ENCODE measurements at places on chromosomes 6 and 20. TPM values are rescaled to one million over a fixed set of nuclear protein-coding genes. Genes with fewer than 3 reads are reported as not detected.

DNA sequence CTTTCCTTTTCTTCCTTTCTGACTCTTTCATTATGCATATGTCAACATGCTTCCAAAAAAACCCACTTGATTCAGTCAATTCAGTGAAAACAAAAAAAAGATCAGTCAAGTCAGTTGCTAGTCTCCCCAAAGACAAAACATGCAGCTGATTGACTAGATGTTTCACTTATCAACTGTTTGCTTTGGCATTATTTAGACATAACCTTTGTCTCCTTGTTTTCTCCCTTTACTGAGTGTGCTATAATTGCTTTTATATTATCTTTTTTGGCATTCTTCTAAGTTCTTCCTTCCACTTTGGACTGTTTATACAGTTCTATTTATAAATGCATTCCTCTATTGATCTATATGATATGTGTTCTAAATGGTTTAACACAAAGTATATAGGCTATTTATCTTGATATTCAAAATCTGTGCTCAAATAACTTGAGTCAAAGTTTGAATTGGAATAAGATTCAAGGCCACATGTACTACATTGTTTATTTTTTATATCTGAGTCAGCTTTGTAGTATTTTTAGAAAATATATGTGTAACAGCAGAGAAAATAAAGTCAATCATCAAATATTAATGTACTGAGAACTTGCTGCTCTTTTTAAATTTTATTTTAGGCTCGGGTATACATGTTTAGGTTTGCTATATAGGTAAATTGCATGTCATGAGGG, 260.5 kb downstream of the CENPW start:
- H3K36me3 ChIP-seq: no peaks in the 10 kb centered on the region
- no peak overlapping the region for H3K27ac ChIP-seq
- no peak for DNase-seq
- H3K4me1 ChIP-seq: no peaks in the 10 kb centered on the region
- H3K27me3 ChIP-seq: no peaks in the 10 kb centered on the region

GRCh38 chr6:133710826-133711225, 178.1 kb upstream of the TCF21 start:
- H3K27me3 ChIP-seq: no peaks in the 10 kb centered on the region
- no peak for DNase-seq
- H3K4me3 ChIP-seq: no peak overlapping the region
- no peaks in the 10 kb centered on the region for H3K36me3 ChIP-seq
- H3K27ac ChIP-seq: no peak overlapping the region

DNA sequence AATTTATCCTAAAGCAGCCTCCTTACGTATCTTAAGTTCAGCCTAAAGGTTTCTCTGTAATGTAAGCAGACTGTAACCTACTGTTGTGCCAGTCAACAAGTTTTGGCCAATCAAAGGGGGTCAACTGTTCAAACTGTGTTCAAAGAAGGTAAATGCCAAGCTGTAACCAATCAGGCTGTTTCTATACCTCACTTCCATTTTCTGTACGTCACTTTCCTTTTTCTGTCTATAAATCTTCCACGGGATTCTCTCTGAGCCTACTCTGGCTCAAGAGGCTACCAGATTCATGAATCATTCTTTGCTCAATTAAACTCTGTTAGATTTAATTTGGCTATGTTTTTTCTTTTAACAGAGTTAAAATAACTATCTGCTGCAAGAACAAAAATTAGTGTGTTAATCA, 5.1 kb upstream of the CALHM6 start:
- no peak overlapping the region for H3K27ac ChIP-seq
- no peaks in the 10 kb centered on the region for H3K36me3 ChIP-seq
- no peak overlapping the region for H3K4me3 ChIP-seq
- no peaks in the 10 kb centered on the region for H3K4me1 ChIP-seq
- DNase-seq: no peak

- H3K4me1 ChIP-seq: no peaks in the 10 kb centered on the region
- no peaks in the 10 kb centered on the region for H3K36me3 ChIP-seq
- no peak overlapping the region for H3K4me3 ChIP-seq
- H3K27ac ChIP-seq: peak overlapping the region; percentile 64
- DNase-seq: peak; percentile 58
Observed at GRCh38 chr20:57323034-57323433, 6.6 kb upstream of the SPO11 start.

GRCh38 chr6:123994891-123995635, 191.4 kb downstream of the NKAIN2 start:
- H3K4me1 ChIP-seq: no peaks in the 10 kb centered on the region
- no peaks in the 10 kb centered on the region for H3K27me3 ChIP-seq
- no peak for DNase-seq
- no peak overlapping the region for H3K27ac ChIP-seq

Gene ADGRB3
- total RNA-seq: 15.6 TPM

Gene DUSP22
- total RNA-seq: 54.6 TPM

DNA sequence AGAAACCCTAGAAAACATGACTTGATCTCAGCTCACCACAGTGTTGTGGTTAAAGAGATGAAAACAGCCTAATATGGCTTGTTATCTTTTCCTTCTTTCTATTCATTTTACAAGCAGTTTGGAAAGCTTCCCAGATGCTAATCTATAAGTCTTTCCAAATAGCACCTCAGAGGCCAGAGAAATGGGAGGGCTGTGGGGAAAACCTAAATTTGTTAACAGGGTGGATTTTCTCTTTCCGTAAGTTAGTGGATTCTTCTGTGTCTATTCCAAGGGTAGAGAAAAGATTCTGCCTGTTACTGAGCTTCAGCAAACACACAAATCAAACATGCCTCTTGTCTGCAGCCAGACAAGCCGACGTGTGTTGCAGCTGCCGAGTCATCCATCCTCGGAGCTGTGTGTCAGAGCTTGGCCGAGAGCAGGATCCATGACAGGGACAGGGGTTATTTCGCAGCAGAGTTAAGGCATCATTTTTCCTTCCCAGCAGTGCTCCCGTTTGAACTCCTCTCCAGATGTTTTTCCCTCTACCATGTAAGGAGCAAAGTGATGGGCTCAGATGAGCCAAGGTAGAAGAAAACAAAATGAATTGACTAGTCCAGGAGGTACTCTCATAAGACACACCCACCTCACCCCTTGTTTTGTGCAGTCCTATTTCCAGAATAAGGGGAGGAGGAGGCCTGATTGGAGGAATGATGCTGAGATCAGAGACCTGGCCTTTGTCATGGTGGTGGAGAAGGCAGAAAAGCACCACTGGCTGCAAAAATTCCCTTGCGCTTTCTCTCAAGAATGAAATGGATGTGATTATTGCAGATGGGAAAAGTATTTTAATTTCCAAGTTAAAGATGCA, 560.0 kb downstream of the C6orf118 start:
- H3K4me3 ChIP-seq: no peak overlapping the region
- H3K4me1 ChIP-seq: no peaks in the 10 kb centered on the region
- H3K36me3 ChIP-seq: no peaks in the 10 kb centered on the region
- no peak overlapping the region for H3K27ac ChIP-seq
- no peak for DNase-seq

DNA sequence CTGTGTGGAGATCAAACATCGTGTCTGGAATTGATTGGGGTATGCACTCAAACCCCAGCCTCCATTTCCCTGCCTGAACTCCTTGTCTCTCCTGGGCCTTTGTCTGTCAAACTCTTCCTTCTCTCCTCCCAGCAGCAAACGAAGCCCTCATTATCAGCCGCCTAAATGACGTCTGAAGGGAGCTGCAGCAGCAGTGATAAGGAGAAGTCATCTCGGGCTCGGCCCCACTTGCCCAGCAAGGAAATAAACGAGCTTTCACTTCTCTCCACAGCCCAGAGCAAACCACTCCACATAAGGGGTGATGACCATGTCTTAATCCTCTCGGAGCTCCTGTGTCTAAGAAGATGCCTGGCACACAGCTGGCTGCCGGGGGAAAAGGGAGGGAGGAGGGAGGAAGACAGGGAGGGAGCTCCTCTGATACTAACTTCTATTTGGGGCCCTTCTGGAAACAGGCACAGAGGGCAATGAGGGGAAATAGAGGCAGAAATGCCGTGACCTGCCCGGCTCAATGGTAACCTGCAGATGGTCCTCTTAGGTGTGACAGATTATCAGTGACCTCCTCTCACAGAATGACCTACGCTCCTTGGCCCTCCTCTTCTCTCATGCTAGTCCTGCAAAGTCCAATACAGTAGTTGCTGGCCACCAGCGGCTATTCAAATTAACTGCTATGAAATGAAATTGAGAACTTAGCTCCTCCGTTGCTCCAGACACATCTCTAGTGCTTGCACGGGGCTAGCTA, 100.4 kb downstream of the PXDC1 start:
- DNase-seq: no peak
- H3K27ac ChIP-seq: no peak overlapping the region
- no peaks in the 10 kb centered on the region for H3K36me3 ChIP-seq
- no peak overlapping the region for H3K4me3 ChIP-seq
- no peaks in the 10 kb centered on the region for H3K27me3 ChIP-seq

DNA sequence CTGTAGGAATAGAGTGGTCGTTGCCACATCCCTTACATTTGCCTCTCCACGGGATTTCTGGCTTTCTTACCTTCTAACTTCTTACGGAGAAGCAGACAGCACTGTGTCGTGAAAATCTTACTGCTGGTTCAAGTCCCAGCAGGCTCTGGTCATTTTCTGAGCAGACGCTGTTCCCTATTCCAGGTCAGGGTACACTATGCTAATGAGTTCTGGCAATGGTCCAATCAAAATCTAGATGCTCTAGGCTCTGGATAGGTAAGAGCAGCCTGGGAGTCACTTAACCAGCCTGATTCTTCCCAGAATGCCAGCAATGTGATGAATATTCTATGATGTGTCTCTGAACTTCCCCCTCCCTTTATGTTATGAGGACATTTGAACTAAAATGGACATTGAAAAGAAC, at the start of gene GCM1:
Gene GCM1, minus strand, starts transcription at position 158 of the 400 bp plus-strand sequence. CDS start 3,209 bp downstream, outside the sequence.
- H3K27me3 ChIP-seq: no peaks in the 10 kb centered on the region
- no peak for DNase-seq
- H3K36me3 ChIP-seq: no peaks in the 10 kb centered on the region
- no peak within 1 kb of the TSS for H3K27ac ChIP-seq
- H3K4me3 ChIP-seq: no peak within 1 kb of the TSS

- no peaks in the 10 kb centered on the region for H3K36me3 ChIP-seq
- H3K27me3 ChIP-seq: no peaks in the 10 kb centered on the region
- no peaks in the 10 kb centered on the region for H3K4me1 ChIP-seq
Observed at GRCh38 chr20:46827718-46828458, 66.8 kb upstream of the EYA2 start.

Gene SLC4A11
- total RNA-seq: 0.91 TPM

Measured in uterus (tissue), 4 donors.